HS-5 (cell line): ENCODE measurements at places on chromosomes 5 and 9.

DNA sequence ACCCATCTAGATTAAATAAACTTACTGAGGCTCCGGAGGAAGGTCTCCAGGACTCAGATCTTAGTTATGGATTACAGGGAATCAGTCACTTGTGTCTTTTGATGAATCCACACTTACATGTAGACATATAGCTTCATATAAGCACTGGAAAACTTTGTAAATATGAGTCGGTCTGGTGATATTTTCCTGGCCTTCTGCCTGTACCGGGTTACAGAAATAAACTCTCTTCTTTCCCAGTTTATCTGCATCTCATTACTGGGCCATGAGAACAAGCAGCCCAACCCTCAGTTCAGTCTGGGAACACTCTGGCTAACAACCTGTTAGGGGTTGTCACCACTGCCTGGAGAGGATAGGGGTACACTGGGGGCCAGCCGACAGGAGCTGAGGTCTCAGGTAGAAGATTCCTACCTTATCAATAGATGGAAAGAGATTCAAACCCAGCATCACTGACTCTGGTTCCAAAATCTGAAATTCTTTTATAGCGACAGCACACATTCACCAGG lies 59.1 kb downstream of the THBS4 start:
- DNase-seq = no peak

GRCh38 chr5:5483350-5483749 lies 60.9 kb downstream of the ICE1 start:
- DNase-seq = no peak

GRCh38 chr5:171999877-172000276 lies 6.6 kb downstream of the FBXW11 start:
- DNase-seq = no peak

- no peak for DNase-seq
These were observed 229.0 kb downstream of the ROR2 start for GRCh38 chr9:91720751-91721705.

- DNase-seq = no peak
These were observed 123.5 kb downstream of the SLC24A2 start for GRCh38 chr9:19665146-19665863.

- DNase-seq = no peak
These were observed 51.4 kb downstream of the EBF1 start for GRCh38 chr5:159048298-159048697.

DNA sequence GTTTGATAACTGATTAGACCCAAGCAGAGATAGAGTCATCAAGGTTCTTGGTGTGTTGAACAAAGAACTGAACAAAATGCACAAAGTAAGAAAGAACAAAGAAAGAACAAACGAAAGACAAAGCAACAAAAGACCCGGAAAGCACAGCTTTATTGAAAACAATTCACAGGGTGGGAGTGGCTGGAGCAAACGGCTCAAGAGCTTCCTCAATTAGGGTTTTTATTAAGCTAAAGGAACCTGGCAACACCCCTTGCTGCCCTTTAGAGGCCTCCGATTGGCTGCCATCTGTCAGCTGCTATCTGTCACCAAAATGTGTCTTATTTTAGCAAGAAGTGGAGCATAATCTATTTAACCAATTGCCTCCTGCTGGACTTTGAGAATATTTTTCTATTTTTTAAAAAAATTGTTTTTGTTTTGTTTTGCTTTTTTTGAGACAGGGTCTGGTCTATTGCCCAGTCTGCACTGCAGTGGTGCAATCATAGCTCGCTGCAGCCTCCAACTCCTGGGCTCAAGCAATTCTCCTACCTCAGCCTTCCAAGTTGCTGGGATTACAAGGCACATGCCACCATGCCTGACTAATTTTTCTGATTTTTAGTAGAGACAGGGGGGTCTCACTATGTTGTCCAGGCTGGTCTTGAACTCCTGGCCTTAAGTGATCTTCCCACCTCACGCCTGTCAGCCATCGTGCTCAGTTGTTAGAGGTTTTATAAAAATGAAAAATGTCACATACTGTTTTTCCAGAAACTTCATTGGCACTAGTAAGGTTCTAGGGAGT lies 7.7 kb upstream of the ABO start:
- no peak for DNase-seq
